ENCODE measurements at places on chromosomes 7 and 10. TPM values are rescaled to one million over a fixed set of nuclear protein-coding genes. Genes with fewer than 3 reads are reported as not detected.

DNA sequence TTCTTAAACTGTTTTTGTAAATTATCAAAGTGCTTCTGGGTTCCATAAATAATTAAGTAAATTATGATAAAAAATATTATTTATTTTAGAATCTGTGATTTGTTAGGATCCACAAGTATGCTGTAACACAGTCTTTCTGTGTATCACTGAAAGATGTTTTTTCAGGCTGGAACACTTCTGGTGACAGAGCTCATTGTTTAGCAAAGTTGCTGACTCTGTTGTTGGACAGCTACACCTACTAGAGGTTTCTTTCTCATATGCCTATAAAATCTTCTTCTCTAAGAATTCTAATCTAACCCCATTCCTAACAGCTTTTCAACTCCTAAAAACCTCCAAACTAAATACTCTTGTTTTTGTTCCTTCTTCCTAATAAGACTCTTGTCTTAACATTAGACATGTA, 176.8 kb downstream of the THSD7A start:
- H3K4me3 ChIP-seq, result no peak overlapping the region
- H3K27me3 ChIP-seq, result no peaks in the 10 kb centered on the region
- DNase-seq, result no peak
- no peaks in the 10 kb centered on the region for H3K36me3 ChIP-seq

- H3K4me1 ChIP-seq, result no peaks in the 10 kb centered on the region
- no peak for DNase-seq
- no peak overlapping the region for H3K4me3 ChIP-seq
- no peak overlapping the region for H3K27ac ChIP-seq
- no peaks in the 10 kb centered on the region for H3K36me3 ChIP-seq
Measured at GRCh38 chr7:151146761-151147160, 20.7 kb downstream of the GBX1 start.

The VGF gene
- total RNA-seq, result not detected

GRCh38 chr7:121837462-121837861, 35.5 kb upstream of the PTPRZ1 start:
- no peak overlapping the region for H3K27ac ChIP-seq
- H3K27me3 ChIP-seq, result no peaks in the 10 kb centered on the region
- H3K4me3 ChIP-seq, result no peak overlapping the region
- no peaks in the 10 kb centered on the region for H3K4me1 ChIP-seq
- no peaks in the 10 kb centered on the region for H3K36me3 ChIP-seq

DNA sequence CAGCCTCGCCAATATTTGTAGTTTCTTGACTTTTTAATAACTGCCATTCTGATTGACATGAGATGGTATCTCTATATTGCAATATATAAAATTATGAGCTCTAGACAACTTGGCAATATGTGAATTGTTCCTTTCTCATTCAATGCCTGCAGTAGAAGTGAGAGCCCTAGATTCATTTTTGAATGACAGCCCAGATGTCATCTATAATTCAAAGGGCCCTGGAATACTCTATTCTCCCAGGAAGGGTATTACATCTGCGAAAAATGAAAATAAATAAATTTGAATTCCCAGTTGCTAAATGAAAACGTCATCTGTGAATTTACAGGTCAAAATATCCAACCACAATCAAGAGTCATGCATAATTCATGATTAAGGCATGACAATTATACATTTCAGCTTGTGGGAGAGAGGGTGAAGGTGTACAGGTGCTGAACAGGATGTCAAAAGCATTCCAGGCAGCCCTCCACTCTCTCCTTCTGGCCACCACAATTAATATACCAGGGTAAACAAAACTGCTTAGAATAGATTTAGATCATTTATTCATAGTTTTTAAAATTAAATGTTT, 1147.3 kb downstream of the XPNPEP1 start:
- no peak for DNase-seq
- H3K4me1 ChIP-seq, result no peaks in the 10 kb centered on the region
- H3K36me3 ChIP-seq, result no peaks in the 10 kb centered on the region
- no peaks in the 10 kb centered on the region for H3K27me3 ChIP-seq
- no peak overlapping the region for H3K27ac ChIP-seq
- H3K4me3 ChIP-seq, result no peak overlapping the region

GRCh38 chr7:125605241-125605640, 675.6 kb upstream of the POT1 start:
- H3K27me3 ChIP-seq, result no peaks in the 10 kb centered on the region
- no peak for DNase-seq
- no peaks in the 10 kb centered on the region for H3K36me3 ChIP-seq
- no peak overlapping the region for H3K27ac ChIP-seq
- no peak overlapping the region for H3K4me3 ChIP-seq

- peak overlapping the region; percentile 83 for H3K27ac ChIP-seq
- DNase-seq, result no peak
- peak overlapping the region; percentile 85 for H3K4me3 ChIP-seq
- H3K36me3 ChIP-seq, result peaks cover 3% of the 10 kb centered on the region
Measured at GRCh38 chr10:73999703-74000102, 1.8 kb downstream of the VCL start.
